ENCODE measurements at places on chromosomes 2 and 18.

GRCh38 chr2:136212426-136213378 is 94.8 kb upstream of the CXCR4 start:
- DNase-seq = no peak

GRCh38 chr18:67010919-67011318 is 407.0 kb upstream of the CDH19 start:
- DNase-seq = no peak

GRCh38 chr2:6025391-6025790 is 333.2 kb downstream of the SOX11 start:
- DNase-seq = no peak

- DNase-seq = no peak
Measured at GRCh38 chr2:42913280-42913878, 121.0 kb upstream of the HAAO start.

DNA sequence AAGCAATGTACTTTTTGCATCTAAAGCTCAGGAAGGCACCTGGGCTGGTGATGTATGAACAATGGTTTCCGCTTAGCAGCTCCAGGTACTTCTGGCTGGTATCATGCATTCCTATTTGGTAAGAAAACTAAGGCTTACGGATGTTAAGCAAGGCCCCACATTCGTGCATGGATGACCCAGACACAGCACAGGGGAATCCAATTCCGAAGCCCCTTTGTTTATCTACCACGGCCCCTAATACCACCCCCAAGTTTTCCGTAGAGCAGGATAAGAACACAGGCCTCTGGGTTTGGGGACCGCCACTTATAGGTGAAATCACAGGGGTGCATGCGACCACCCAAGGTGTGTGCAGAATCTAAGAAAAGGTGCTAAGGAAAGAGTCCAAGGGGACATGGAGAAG is 192.1 kb upstream of the ID2 start:
- no peak for DNase-seq

DNA sequence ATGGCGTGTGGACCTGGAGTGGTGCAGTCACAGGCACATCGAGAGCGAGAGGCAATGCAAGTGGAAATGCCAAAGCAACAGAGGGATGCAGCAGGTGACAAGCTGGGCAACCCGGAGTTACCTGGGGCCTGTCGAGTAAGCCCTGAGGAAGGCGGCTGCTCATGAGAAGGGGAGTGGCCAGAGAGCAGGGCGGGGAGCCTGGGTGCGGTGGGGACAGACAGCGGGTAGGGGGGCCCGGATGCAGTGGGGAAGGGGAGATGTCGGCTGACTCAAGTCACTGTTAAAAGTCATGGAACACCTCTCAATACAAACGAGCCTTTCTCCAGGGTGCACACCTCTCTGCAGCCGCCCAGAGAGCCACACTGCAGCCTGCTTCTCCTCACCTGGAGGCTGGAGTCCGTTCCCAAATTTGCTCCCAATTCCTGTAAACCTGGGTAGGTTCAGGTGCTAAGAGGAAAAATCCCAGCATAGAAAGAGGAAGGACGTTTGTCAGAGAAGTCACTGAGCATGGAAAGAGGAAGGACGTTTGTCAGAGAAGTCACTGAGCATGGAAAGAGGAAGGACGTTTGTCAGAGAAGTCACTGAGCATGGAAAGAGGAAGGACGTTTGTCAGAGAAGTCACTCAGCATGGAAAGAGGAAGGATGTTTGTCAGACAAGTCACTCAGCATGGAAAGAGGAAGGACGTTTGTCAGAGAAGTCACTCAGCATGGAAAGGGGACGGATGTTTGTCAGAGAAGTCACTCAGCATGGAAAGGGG is 71.7 kb upstream of the TWIST2 start:
- no peak for DNase-seq

DNA sequence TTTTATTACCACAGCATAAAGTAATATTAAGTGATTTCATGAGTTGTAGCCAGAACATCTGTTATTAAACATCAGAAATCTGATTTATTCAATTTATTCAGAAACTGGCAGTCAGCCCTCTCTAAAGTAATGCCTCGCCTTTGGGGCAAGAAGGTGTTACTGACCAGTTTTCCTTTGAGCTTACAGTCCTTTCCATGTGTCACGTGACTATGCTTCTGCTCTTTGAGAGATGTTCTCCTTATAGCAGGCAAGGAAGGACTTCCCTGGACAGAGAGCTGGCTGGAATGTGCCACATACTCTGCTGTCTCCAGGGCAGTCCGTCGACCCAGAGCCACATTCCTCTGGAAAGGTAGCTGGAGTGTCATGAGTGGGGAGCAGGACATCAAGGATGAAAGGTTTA is 119.7 kb downstream of the RDH14 start:
- no peak for DNase-seq

DNA sequence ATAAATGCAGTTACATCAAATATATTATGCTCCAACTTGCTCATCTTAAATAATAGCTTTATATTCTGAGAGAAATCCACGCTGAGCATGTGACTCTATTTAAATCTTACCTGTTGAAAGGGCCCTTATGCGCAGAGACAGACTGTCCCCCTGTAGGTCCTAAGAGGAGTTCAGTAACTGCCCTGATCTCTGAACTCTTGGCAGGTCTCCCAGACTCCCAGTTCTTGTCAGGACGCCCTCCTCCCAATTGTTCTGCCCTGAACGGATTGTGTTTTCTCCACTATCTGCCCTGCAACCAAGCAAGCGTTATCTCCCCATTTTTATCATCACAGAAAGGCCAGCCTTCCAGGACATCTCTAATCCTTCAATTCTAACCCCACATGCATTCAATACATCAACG is 954.6 kb downstream of the TSN start:
- no peak for DNase-seq

DNA sequence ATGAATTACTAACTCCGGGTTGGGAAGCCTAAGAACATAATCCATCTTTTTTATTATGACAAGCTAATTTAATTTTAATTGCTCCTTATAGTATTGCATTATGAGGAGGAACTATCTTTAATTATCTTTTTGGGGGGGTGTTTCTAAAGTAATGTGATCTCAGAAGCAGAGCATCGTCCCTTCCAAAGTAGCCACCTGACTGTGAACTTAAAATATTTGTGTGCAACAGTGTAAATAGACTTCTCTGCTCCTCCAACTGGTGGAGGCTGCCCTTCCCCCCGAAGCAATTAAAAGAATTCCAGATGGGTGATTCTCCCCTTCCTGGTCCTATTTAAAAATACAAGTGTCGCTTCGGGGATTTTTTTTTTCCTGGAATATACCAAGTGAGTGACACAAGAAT is 55.7 kb downstream of the TCF7L1 start:
- peak; percentile 15 for DNase-seq
